ENCODE measurements at places on chromosomes 2 and 18.

DNA sequence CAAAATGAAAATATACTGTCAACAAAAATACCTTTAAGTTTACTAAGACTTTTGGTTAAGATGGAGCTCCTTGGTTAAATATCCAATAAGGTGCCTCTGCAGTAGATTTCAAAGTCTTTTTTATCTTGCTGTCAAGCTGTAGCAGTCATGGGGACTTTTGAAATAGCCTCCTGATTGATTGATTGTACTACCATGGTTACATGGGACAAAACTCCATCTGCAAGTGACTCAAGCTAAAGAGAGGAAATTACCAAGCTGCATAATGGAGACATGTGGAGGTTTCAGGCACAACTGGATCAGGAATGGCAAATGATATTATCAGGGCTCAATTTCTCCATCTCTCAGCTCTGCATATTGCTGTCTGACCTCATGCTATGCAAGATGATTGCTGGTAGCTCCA is 73.4 kb upstream of the ST8SIA3 start:
- no peak for DNase-seq

- no peak for DNase-seq
Observed at GRCh38 chr2:647691-648231, 29.4 kb downstream of the TMEM18 start.

DNA sequence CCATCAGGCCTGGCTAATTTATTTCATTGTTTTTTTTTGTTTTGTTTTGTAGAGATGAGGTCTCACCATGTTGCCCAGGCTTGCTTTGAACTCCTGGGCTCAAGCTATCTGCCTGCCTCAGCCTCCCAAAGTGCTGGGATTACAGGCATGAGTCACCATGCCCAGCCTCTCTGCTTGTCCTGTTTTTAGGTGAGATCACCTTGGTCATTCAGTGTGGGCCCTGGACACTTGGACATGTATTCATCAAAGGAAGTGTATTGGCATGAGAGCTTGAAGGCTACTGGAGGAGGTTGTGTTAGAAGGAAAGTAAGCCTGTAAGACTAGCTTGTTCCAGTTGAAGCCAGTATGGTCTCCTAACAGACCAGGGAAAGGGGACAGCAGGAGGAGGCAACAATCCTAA is 229.2 kb upstream of the RGPD4 start:
- DNase-seq: no peak

DNA sequence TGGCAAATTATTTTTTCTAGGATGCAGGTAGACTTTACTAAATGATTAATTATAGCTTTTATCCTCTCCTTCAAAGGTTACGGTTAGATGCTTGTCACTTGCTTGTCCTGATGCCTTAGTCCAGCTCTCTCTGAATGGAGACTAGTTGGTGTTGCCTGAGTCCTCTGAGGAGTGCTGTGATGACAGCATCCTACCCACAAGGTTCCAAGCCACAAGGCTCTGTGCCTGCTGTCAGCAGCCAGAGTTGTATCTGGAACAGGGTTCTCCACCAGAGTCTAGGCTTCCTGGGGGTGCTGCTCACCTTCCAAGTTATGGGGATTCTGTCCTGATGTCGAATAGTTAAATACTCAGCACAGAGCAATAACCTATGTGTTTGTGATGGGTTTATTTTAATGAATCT is 125.7 kb downstream of the GALNT1 start:
- DNase-seq: no peak
